ENCODE measurements at places on chromosomes 11 and 22.

GRCh38 chr22:35498026-35498800 is 42.4 kb upstream of the RASD2 start:
- DNase-seq, result no peak

DNA sequence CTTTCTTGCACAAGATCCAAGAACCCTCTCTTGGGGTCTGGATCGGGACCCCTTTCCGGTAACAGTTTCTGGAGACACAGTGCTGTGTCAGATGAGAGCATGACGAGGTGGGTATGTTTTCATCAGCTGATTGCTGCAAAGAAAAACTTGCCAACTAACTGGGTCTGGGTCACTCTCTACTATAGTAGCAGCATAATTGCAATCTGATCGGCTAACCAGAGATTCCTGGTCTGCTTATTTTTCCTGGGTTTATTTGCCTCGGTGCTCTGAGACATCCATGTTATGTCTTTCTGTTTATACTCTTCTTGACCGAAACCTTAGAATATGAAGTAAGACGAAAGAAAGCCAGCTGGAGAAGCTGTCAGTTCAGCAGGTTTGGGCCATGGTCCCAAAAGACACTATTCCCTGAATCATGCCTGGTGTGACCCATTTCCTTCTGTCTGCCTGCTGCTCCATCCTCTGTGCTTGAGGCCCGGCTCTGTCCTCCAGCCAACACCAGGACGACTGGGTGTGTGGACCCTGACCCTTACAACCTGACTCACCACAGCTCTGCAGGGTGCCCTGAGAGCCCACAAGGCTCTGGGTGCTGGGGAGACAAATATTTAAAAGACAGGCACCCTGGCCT is 24.1 kb upstream of the CLMP start:
- DNase-seq, result no peak

DNA sequence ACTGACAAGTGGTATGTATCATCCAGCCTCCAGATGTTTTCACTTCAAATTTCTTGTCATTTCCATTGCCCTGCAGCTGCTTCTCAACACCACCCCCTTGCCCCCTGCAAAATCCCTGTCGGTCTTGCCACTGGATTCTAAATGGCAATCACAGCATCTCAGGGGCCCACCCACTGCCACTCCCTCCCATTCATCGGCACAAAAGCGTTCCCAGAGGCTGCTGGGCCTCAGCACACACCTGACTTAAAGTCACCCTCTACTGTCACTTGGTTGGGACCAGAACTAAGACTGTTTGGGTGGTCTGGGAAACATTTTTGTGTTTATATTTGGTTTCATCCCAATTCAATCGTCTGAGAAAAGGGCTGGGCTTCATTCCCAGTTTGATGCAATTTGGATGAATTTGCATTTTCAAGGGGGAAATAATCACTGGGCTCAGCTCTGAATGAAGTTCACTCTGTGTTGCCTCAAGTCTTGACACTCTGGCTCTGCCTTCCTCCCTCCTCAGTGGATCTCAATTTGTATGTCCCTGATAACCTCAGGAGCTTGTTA is 27.1 kb downstream of the SYT13 start:
- DNase-seq, result no peak

- no peak for DNase-seq
Measured at GRCh38 chr22:23524226-23524625, 55.9 kb downstream of the IGLL1 start.

GRCh38 chr22:39900306-39901227 is at the start of gene GRAP2:
TSS of gene GRAP2 (plus strand) at chr22:39901084. CDS start at chr22:39947107, 46,023 bp downstream.
- peak; percentile 88 for DNase-seq

DNA sequence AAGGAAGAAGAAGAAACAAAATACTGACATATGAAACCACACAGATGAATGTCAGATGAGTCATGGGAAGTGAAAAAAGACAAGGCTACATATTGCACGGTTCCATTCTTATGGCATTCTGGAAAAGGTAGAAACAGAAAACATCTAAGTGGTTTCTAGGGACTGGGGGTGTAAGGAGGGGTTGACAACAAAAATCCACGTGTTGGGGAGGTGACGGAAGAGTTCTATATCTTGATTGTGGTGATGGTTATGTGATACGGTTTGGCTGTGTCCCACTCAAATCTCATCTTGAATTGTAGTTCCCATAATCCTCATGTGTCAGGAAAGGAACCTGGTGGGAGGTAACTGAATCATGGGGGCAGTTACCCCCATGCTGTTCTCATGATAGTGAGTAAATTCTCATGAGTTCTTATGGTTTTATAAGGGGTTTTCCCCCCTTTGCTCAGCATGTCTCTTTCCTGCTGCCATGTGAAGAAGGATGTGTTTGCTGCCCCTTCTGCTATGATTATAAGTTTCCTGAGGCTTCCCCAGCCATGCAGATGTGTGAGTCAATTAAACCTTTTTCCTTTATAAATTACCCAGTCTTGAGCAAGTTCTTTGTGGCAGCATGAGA is 6.4 kb upstream of the ARFGAP3 start:
- DNase-seq, result peak; percentile 15

DNA sequence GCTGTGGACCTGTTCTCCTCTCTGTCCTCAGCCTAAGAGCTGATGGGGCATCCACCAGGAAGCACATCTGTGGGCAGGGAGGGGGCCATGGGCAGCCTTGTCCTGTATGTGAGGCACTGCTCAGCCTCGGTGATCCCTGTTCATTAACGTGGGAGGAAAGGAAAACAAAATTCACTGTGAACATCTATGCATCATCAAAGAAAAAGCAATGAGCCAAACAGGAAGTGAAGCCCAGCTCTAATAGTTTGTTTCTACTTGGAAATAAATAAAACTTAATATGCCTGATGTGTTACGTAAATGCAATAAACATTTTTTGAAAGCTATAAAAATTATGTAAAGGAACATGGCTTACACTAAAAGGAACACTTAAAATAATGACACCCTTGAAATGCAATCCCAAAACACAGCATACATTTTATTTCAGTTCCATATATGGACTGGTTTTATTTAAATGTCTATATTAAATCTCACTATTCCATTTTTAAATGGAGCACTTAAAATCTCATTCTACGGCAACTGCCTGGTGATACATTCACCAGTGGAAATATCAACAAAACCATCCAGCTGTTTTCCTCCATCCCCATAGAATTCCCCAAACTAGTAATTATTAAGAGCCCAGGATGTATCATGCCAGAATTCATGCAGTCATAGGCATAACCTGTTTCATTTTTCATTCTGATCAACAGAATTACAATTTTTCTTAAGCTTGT is 78.3 kb downstream of the ZNF280B start:
- no peak for DNase-seq

GRCh38 chr11:875769-876301 is 33.2 kb downstream of the TSPAN4 start:
- DNase-seq, result peak; percentile 96

- no peak for DNase-seq
Measured at GRCh38 chr22:46829117-46829891, 66.9 kb downstream of the TBC1D22A start.

GRCh38 chr22:46815559-46815895 is 53.1 kb downstream of the TBC1D22A start:
- DNase-seq, result no peak

GRCh38 chr11:31649129-31649966 is 139.8 kb downstream of the ELP4 start:
- DNase-seq, result no peak

DNA sequence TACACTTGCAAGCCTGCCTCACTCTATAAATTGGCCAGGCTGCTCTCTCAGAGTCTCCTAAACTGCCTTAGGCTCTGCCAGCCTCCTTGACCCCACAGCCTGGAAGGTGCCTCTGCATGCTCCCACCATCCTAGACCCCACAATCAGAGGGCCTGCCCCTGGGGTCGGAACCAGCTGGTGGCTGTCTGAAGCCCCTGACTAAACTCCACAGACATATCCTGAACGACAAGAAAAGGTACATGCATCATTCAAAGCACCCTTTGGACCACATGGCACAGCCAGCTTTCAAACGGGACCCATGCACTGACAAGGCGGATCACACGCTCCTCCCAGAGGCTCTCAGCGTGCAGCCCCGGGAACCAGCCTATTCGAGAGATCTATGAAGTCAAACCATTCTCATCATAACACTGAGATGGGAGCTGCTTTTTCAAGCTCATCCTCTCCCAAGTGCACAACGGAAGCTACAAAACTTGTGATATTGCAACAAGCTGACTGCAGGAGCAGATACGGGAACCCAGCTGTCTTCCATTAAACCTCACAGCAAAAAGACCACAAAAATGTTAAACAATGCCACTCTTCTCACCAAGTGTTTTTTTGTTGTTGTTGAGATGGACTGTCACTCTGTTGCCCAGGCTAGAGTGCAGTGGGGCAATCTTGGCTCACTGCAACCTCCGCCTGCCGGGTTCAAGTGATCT is 8.1 kb downstream of the SHANK2 start:
- no peak for DNase-seq
